ENCODE measurements at places on chromosomes 1 and 21. TPM values are rescaled to one million over a fixed set of nuclear protein-coding genes. Genes with fewer than 3 reads are reported as not detected.

CRABP2 gene
- total RNA-seq, result 0.80 TPM

SLAMF9 gene
- not detected for total RNA-seq

CYP4A11 gene
- not detected for total RNA-seq

SYT6 gene
- total RNA-seq, result 0.20 TPM

CD1E gene
- not detected for total RNA-seq

DNA sequence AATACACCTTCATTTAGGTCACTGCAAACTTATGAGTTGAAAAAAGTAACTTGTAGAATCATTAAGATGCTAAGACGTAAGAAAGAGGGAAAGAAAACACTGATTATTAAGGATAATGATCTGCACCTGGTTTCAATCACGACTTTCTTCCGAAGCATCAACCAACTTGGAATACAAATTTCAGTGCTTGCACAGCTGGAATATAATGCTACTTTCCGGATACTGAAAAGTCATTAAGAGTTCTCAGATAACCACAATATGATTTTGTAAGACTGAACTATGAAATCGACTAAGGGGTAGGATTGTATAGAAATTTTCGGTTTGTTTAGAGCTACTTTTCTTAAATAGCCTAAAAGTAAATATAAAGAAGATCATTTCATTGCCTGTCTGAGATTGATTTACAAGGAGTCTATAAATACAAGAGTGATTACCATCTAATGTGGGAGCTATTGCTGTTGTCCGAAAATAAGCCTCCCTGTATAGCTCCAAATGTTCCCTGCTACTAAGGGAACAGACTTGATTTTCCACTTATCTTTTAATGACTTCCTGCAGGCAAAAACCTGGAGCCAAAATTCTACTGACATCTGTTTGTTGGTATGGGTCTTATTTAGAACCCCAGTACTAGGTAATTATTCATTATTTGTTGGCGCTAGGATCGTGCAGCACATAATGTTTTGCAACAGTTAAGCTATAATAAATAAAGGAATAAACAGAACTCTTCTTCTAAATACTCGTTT is 673.3 kb downstream of the KCNT2 start:
- DNase-seq, result no peak

GRCh38 chr1:108643492-108644335 is 17.2 kb downstream of the HENMT1 start:
- DNase-seq, result peak; percentile 40

DNA sequence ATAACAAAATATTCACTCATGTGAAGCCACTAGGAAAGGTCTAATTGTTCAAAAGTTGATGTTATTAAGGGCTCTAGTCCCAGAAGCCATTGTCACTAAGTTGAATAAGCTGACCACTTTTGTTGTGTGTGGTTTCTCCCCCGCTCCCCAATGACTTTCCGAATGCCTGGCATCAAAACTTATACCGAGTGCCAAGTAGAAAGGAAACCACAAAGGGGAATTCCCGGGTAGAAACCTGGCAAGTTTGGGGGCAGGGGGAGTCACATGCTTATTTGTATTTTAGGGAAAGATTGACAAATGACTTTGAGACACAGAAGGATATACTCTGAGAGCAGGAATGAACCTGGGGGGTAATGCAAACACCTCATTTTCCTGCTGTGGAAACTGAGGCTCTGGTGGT is 154.1 kb downstream of the TGFBR3 start:
- DNase-seq, result no peak

DNA sequence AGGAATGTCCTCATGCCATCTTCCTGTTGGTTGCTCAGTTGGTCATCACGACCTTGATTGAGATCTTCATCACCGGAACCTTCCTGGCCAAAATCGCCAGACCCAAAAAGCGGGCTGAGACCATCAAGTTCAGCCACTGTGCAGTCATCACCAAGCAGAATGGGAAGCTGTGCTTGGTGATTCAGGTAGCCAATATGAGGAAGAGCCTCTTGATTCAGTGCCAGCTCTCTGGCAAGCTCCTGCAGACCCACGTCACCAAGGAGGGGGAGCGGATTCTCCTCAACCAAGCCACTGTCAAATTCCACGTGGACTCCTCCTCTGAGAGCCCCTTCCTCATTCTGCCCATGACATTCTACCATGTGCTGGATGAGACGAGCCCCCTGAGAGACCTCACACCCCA is 42.9 kb downstream of the KCNJ15 start:
- no peak for DNase-seq

- DNase-seq, result no peak
Observed at GRCh38 chr1:226441629-226442028, 33.7 kb upstream of the PARP1 start.

- DNase-seq, result no peak
Observed at GRCh38 chr1:6175411-6175828, 4.7 kb downstream of the CHD5 start.

DNA sequence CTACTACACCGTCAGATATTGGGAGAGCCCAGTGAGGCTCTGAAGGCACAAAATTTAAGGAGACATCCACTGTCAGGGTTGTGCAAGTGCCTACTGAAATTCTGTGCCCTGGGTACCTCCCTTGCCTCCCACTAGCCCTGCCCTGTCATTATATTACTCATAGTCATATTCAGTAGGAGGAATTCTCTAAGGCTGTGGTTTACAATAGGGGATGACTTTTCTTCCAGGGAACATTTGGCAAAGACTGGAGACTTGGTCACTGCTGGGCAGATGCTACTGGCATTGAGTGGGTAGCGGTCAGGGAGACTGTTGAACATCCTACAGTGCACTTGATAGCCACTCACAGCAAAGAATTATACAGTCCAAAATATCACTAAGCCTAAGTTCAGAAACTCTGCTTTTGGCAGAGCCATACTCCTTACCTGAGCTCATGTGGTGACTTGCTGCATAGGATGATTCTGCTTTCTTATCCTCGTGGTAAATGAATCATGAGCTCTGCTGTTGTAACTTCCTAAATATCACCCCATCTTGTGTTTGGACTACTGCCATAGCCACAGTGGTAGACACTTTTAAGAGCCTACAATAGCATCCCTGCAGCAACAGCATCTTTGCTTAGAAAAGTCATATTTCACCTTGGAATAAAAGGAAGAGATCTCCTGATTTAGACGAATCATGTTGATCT is 563.4 kb upstream of the PLXNA2 start:
- no peak for DNase-seq
